ENCODE measurements at places on chromosomes 1 and 21.

DNA sequence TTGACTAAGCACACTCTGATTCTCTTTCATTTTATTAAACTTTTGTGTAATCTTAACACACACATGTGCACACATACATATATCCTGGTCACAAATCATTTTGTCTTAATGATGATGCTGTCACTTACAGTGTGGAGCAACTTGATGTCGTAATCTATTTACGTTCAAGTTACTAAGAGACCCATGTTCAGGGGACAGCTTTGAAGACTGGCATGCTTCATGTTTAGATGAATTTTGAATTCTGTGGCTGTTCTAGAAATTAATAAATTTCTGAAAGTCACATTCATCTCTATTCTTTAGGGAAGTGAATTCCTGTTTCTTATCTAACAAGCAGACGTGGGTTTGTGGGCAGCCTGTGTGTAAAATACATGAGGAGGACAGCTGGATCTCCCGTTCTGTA is 1637.8 kb downstream of the PLA2G4A start:
- DNase-seq, result no peak

DNA sequence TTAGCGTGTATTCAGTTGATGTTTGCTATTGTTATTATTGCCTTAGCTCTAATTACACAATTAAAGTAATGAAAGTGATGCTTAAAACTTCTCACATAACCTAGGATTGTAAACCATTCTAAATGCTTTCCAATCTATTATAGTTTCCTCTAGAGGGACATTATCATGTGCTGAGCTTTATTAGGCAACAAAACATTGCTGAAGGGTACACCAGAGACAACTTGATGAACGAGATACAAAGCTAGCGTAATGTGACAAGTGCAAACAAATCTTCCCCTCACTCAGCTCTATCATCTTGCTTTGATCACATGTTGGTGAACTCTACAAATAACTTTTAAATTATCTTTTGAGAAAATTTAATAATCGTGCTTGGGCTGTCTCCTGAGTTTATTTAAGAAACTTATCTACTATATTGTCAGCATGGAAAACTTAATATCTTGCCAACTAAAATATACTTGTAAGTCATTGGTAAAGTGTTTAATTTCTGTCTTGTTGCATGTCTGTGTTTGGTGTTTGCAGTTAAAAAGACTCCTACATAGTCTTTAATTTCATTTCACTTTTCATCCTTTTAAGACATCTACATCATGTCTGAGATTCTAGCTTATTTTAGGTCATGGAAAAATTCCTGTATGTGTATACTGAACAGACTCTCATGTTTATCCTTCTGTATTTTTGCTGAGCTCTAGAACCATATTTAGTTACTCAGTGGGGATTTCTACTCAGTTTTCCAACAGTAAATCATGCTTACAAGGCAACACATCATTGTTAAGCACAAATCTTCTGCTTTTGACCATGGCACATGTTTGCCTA is 104.2 kb upstream of the ADAMTS5 start:
- no peak for DNase-seq

- DNase-seq, result no peak
Observed at GRCh38 chr1:161908264-161908663, 115.4 kb downstream of the OLFML2B start.

DNA sequence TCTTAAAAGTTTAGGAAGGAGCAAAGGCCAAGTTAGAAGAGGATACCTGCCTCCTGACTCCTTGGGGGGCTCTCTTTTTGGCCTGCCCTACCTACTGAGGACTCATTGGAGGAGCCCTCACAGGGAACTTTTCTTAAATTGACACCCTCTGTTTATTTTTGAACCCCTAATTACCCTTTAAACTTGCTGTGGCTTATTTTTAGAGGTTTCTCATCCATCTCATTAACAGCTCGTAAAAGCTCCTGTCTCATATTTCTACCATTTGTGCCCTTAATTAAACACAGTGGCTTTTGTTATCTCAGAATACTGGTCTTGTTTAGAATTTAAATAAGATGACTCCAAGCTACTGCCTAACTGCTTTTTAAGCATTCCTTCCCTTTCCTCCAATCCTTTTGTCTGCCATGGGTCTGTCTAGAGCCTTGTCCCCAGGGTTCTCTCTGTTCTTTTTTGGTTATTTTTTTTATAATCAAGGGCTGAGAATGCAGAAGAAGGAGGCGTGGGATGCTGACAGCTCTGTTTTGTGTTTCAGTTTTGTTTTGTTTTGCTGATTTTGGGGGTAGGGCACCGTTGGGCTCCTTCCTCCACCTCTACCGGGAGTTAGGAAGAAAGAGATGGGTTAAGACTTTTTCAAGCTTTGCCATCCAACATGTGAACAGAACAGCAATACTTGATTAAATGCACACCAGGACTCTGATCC is 78.0 kb downstream of the SYT6 start:
- no peak for DNase-seq

DNA sequence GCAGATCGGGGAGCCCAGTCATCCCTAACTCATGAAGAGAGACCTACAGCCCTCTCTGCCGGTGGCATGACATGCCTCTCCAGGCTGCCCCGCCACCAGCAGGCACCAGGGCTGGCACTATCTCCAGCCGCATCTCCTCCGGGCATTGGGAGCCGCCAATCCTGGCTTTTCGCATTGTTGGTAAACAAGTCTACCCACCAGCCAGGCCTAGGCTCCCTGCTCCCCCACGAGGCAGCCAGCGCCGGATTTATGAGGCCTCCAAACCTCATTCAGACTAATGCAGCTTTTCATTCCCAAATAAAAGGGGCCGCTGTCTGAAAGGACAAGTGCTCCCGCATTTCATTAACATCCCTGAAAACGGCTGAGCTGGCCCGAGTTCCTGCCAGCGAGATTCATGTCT is 3.4 kb upstream of the GRIK3 start:
- no peak for DNase-seq

DNA sequence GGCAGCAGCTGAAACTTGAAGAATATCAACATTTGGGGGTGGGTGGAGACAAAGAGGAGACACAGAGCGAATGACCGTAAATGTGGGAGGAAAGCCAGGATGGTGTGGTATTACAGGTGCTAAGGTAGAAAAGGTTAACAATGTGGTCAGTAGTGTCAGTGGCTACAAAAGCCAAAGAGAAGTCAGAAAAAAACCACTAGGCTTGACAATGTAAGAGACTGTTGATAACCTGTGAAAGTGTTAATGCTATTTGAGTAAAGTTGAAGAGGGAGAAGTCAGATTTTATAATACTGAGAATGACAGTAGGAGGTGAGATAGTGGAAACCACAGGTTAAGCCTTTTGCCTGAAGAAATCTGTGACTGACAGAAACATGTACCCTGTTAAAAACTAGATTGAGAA is 120.8 kb downstream of the CLEC20A start:
- no peak for DNase-seq

DNA sequence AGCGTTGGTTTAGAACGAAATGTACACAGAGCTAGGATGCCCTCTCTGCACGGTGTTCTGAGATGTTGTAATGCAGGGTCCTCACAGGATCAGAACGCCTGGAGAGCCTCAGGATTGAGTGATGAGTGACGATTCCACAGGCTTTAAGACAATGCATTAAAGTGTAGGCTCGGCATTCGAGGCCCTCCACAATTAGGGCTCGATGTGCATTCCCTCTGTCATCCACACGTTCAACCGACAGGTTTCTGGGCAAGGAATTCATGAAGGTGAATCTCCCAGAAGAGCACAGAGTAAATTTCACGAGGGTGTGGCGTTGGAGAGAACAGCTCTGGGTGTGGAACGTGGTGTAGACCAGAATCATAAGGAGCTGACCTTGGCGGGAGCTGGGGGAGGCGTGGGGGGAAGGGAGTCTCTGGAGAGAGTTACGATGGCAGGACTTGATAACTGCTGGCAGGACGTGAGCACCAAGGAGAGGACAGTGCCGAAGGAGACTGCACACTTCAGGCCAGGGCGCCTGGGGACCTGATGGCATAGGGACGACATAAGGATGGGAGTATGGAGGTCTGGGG is 51.0 kb upstream of the EFHD2 start:
- DNase-seq, result no peak

DNA sequence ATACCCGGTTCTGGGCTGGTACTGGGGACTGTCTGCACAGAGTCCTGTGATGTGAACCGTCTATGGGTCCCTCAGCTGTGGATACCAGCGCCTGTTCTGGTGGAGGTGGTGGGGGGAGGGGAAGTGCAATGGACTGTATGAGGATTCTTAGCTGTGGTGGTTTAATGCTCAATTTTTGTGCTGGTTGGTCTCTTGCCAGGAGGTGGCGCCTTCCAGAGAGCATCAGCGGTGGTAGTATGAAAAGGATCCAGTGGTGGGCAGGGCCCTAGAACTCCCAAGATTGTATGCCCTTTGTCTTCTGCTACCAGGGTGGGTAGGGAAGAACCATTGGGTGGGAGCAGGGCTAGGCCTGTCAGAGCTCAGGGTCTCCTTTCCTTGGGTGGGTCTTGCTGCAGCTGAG is 89.4 kb upstream of the B3GALT2 start:
- DNase-seq, result no peak

GRCh38 chr1:221520250-221520649 is 221.6 kb downstream of the DUSP10 start:
- DNase-seq, result no peak

- DNase-seq, result no peak
Observed at GRCh38 chr1:199688133-199688676, 339.3 kb upstream of the NR5A2 start.

GRCh38 chr1:243819438-243819839 is 30.6 kb downstream of the AKT3 start:
- no peak for DNase-seq

DNA sequence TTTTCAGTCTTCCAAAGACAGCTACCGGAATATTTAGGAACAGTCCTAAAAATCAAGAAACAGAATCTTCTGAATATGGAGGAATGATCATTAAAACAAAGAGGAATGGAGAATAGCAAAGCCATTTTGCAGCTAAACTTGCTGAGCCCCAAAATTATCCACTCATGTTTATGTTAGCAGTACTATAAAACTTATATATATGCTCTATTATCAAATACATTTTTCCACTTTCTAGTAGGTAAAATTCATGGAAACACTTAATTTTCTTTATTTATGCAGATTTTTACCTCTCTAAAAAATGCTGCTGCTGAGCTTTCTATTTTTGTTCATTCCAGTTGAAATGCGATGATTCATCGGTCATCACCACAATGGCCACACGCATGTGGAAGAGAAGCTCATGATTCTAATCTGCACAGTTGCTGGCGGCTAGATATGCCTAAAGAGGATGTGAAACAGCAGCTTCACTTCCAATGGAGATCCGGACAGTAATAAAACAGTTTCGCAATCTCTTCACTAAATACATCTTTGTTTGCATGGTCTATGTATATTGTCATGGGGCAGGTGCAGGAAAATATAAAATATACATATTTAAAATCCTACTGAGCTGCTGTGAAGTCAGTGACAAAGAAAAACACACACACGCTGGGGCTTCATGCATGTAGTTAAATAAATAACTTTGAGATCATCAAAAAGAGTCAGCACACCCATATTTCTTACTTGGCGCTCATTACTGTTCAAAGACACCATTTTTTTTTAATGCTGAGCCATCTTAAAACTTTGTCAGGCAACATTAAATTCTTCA is 292.2 kb downstream of the SMYD3 start:
- DNase-seq, result peak; percentile 87

DNA sequence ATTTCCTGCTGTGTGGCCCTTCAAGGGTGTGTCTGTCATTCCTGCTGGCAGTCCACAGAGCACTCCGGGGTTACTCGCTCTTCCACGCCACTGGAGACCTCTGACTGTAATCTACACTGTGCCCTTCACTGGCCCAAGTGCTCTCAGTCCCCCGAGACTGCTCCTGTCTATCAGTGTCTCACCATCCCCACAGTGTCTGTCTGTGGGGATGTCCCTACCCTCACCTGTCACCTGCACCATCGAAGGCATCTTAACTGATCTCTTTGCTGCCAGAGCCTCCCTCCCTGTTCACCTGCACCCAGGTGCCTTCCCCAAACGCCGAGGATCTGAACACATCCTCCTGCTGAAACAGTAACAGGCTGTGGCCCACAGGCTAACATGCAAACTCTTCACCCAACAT is 136.7 kb downstream of the MATN1 start:
- DNase-seq, result no peak

DNA sequence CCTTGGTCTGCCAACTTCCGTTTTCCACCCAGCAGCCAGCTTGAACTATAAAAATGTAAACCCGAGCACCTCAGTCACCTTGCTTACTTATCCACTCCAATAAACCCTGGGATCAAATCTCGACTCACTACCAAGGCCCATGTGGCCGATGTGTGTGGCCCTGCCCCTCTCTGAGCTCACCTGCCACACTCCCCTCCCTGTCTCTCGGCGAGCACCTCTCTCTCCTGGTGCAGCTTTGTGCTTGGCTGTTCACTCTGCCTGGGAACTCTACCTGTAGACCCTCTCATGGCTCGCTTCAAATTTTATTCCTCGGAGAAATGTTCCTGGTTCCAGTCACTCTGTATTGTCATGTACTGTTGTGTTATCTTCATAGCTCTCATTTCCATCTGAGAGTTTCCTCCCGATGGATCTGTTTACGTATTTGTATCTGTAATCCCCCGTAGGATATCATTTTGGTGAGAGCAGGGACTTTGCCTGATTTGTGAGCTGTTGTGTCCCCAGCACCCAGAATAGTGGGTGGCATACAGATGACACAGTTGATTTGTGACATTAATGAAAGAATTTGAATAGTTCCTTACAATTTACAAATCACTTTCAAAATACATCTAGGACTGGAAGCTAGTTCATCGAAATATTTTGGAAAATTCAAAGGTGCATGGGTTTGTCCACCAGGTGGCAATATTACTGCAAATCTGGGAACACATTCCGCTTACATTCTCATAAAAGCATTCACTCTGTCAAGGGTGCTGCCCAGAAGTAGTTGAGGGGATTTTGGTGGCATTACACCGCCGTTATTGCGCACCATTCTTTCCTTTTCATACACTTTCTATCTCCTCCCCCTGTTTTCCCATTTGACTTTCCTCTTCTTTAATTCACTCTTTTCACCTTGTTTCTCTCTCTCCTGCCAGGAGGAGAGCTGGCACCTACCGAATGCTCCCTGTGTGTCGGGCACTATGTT is 95.3 kb downstream of the ABCA4 start:
- DNase-seq, result peak; percentile 74

GRCh38 chr1:47023268-47024140 is at the start of gene CYP4X1:
Gene CYP4X1, plus strand, starts transcription at chr1:47023669. Its CDS starts 149 bp downstream, at chr1:47023818.
- DNase-seq, result no peak

DNA sequence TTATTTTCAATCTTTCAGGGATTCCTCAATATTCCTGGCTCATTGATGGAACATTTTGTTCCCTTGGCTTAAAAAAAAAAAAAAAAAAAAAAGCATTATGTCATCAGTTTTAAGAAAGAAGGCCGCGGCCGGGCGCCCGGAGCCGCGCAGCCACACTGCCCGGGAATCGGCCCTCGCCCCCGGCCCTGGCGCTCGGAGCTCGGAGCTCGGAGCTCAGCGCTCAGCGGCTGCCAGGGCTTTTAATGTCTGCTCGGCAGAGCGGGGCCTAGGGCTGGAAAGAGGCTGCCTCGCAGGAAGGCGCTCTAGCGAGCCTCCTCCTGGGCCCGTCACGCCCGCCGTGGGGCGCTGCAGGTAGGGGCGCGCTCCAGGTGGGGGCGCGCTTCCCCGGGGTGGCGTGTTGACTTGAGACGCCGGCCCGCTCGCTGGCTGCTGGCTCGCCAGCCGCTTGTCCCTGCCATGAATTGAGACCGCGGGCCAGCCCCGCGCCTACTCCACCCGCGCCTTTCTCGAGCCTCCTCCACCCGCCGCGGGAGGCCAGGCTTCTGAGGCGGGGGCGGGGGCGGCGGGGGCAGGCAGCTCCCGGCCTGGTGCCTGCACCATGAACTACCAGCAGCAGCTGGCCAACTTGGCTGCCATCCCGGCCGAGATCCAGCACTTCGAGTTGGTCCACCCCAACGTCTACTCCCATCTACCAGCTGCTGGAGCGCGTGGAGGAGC is 5.4 kb upstream of the TDRD5 start:
- no peak for DNase-seq

All from amniotic stem cell (primary cell).